ENCODE measurements at places on chromosomes 13 and 19. TPM values are rescaled to one million over a fixed set of nuclear protein-coding genes. Genes with fewer than 3 reads are reported as not detected.

- DNase-seq, result no peak
Observed at GRCh38 chr19:34808566-34808965, 35.6 kb upstream of the ZNF599 start.

DNA sequence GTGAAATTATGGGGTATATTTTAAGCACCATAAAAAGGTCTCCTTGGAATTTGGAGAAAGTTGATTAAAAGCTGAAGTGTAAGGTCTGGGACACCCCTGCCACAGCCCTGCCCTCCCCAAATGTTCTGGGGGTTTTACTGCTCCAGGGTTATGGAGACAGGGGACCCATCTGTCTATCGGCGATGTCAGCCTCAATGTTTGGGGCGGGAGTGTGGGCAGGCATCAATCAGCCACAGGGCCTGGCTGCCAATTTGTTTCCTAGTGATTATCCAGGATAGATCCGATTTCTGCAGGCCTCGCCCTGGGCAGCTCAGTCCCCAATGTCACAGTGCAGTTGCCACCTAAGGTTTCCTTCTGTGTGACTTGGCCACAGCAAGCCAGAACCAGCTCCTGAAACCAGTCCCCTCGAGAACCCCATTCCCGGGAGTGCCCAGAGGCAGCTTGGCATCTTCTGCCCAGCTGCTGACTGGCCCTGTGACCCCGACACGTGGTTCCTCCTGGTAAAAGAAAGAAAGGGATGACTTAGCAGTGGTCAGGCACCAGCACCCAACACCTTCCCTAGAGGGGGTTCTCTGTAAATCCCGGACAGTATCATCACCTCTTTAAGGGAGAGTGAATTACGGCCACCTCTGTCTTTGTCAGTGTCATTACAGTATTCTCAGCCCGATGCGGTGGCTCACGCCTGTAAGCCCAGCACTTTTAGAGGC is 41.6 kb downstream of the MYO9B start:
- DNase-seq, result no peak

GRCh38 chr19:17942181-17942580 is 9.4 kb downstream of the CCDC124 start:
- no peak for DNase-seq

GRCh38 chr13:84566780-84567179 is 684.5 kb upstream of the SLITRK1 start:
- no peak for DNase-seq

DNA sequence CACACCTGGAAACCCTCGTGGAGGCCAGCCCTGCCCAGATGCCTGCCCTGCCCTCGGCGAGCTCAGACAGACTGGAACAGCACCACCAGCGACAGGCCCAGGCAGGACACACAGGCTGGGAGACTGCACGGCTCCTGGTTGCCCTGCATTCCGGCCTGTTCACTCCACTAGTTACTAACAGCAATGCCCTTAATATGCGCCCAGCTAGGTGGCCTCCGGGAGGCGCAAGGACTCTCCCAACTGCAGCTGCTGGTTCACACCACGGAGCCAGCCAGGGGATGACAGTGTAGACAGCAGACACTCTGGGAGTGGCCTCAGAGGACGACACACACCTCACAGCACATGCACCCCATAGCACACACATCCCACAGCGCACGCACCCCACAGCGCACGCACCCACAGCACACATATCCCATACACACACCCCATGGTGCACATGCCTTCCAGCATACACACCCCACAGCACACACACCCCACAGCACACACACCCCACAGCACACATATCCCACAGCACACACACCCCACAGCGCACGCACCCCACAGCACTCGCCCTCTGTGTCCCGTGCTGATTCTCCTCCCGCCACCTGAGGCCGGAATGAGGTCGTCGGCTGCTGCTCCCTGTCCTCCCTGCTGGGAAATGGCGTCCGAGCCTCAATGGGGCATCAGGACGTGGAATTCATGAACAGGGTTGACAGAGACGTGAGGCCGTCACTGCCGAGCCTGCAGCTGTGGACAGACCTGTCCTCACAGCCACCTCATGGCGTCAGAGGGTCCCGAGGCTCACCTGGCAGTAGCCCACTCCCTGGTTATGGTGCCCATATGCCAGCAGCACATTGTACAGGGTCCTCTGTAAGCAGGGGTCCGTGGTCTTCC is 13.6 kb downstream of the GRTP1 start:
- no peak for DNase-seq

- no peak for DNase-seq
Observed at GRCh38 chr19:54255105-54255775, 1.8 kb downstream of the LILRB5 start.

DNA sequence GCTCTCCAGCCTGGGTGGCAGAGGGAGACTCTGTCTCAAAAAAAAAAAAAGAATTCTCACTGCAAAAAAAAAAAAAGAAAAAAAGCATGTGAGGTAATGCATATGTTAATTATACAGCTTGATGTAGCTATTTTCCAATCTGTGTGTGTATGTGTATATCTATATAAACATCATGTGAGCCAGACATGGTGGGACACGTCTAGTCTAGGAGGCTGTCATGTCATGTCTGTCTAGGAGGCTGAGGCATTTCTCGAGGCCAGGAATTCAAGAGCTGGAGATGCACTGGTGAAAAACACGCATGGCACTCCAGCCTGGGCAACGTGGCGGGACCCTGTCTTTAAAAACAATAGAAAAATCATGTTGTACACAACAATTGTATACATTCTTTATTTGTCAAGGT is 6.9 kb upstream of the SBK3 start:
- DNase-seq, result no peak

ZNF541 gene
- 0.15 TPM for total RNA-seq

FFAR1 gene
- total RNA-seq, result not detected

AP3D1 gene
- total RNA-seq, result 104 TPM

KIR2DL1 gene
- total RNA-seq, result not detected
